ENCODE measurements at places on chromosomes 11 and 22. TPM values are rescaled to one million over a fixed set of nuclear protein-coding genes. Genes with fewer than 3 reads are reported as not detected.

CRYBB2 gene
- not detected for total RNA-seq

DNA sequence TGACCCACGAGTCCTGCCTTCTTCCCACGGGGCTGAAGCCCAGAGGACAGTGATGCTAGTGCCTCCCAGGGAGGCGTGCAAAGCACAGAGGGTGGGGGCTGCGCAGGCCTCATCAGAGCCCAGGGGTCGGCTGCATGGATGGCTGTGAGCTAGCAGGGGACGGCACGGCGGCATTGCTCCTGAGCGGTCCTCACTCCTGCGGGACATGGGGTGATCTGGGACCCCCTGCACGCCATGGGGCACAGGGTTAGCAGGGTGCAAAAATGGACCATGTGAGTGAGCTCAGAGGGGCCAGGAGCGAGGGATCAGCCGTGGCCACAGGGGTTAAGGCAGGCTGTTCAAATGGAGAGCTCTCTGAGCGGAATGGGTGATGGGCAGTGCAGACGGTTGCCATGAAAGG is 138.3 kb downstream of the SNX19 start:
- DNase-seq = no peak
- H3K4me3 ChIP-seq = no peak overlapping the region
- H3K36me3 ChIP-seq = no peaks in the 10 kb centered on the region

DNA sequence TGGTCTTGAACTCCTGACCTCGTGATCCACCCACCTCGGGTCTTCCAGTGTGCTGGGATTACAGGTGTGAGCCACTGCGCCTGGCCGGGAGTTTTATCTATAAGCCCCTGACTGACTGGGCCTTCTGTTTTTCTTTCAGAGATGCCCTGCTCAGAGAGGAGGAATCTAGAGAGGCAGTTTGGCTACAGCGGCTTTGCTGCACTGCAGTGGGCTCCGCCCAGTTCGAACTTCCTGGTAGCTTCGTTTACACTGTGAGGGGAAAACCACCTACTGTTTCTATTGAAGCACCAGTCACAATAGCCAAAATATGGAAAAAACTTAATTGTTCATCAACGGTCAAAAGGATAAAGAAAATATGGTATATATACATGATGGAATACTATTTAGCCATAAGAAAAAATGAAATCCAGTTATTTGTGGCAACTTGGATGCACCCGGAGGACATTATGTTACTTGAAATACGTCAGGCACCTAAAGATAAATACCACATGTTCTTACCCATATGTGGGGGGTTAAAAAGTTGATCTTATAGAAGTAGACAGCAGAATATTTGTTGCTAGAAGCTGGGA is 31.9 kb upstream of the FAM181B start:
- no peaks in the 10 kb centered on the region for H3K36me3 ChIP-seq
- no peak overlapping the region for H3K27ac ChIP-seq
- H3K4me3 ChIP-seq = no peak overlapping the region
- no peaks in the 10 kb centered on the region for H3K4me1 ChIP-seq

- no peaks in the 10 kb centered on the region for H3K4me1 ChIP-seq
- H3K36me3 ChIP-seq = no peaks in the 10 kb centered on the region
- H3K4me3 ChIP-seq = no peak overlapping the region
- H3K27me3 ChIP-seq = no peaks in the 10 kb centered on the region
- no peak overlapping the region for H3K27ac ChIP-seq
Observed at GRCh38 chr11:34493468-34493867, 20.1 kb downstream of the ELF5 start.

GRCh38 chr22:24104307-24105012 is 76.8 kb upstream of the SUSD2 start:
- H3K4me3 ChIP-seq = no peak overlapping the region
- H3K27ac ChIP-seq = peak overlapping the region; percentile 20
- no peaks in the 10 kb centered on the region for H3K36me3 ChIP-seq
- H3K27me3 ChIP-seq = no peaks in the 10 kb centered on the region
- no peak for DNase-seq
- no peaks in the 10 kb centered on the region for H3K4me1 ChIP-seq

GRCh38 chr11:47183969-47184368 is 2.3 kb downstream of the PACSIN3 start:
- H3K36me3 ChIP-seq = no peaks in the 10 kb centered on the region
- H3K27ac ChIP-seq = peak overlapping the region; percentile 91

SEC14L2 gene
- total RNA-seq = 5.3 TPM

- H3K36me3 ChIP-seq = no peaks in the 10 kb centered on the region
- no peaks in the 10 kb centered on the region for H3K27me3 ChIP-seq
- DNase-seq = no peak
- peak overlapping the region; percentile 98 for H3K27ac ChIP-seq
- H3K4me3 ChIP-seq = peak overlapping the region; percentile 94
Observed at GRCh38 chr22:31106731-31107177, 614 bp downstream of the SELENOM start.

TNRC6B gene
- total RNA-seq = 39.7 TPM
